ENCODE measurements at places on chromosomes 1 and 21. TPM values are rescaled to one million over a fixed set of nuclear protein-coding genes. Genes with fewer than 3 reads are reported as not detected.

Gene SPRR2B
- not detected for polyA plus RNA-seq

DNA sequence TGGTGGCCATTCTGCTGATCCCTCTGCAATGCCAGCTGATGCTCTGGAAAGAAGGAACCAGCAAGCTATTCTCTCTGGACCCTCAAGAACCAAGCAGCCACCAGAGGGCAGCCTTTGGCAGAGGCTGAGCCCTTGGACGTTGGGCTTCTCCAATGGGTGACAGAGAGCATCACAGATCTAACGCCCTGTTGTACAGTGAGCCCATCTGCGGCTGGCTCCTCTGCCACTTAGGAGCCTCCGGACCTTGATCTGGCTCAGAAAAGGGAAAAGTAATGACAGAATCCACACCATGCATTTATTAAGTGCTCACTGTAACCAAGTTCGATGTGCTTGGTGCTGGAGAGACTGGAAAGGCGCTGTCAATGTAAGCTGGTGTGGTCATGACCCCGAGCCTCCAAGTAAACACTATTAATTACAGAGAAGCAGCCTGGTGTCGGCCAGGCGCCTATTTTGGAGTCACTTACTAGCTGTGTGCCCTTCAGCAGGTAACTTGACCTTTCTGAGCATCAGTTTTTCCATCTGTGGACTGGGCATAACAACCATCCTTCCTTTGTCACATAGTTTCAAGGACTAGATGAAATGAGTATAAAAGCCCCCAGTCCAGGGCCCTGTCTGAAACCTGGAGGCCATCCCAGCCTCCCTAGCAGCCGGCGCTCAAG, 34.9 kb downstream of the ECE1 start:
- peak; percentile 85 for DNase-seq

Gene IGSF8
- 6.3 TPM for polyA plus RNA-seq

Gene METTL25B
- polyA plus RNA-seq, result 21.7 TPM

Gene NCAM2
- polyA plus RNA-seq, result not detected

Gene PODN
- not detected for polyA plus RNA-seq

- DNase-seq, result peak; percentile 1
Observed at GRCh38 chr1:87084244-87084836, 169.9 kb downstream of the HS2ST1 start.

All from A549 (cell line).